Choroid plexus epithelial cell (primary cell): ENCODE measurements at places on chromosomes 3 and 15.

DNA sequence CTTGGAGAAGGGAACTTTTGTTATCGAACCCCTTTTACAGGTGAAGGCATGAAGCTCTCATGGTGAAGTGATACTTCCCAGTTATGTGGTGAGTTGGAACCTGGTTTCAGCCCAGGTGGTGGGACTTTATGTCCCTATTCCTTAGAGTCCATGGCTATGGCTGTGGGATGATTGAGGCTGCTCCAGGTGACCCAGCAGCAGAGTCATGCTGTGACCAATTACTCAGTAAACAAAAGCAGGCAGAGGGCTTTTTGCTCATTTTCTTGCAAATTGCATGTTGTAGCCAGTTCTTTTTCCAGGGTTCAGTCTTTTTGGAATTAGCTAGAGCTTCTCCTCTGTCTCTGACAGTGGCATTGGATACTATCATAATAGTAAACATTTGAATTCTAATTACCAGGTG lies 70.7 kb downstream of the CACNA2D3 start:
- DNase-seq = no peak

DNA sequence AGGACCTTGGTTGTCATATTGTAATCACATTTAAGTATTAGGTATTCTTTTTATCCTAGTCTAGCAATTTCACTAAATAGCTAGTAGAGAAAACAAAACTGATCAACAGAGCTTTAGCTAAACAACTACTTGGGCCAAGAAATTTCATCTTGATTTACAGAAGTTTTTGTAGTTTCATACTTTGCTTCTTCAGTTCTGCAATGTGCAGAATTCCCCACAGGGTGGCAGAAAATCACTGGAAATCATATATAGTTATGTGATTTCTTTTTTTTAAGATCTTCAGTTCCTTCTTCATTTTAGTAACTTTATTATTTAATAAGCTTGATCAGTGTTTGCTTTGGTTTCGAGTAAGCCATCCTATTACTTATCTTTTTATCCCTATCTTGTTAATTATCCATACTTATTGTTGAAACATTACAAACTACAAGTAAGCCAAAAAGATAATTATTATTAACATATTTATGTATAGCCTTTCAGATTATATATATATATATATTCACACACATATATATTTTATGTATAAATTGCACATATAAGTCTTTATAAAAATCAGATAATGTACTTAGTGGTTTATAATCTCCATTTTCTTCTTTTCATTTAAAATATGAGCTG lies 2.2 kb upstream of the BNIP2 start:
- peak; percentile 77 for DNase-seq

DNA sequence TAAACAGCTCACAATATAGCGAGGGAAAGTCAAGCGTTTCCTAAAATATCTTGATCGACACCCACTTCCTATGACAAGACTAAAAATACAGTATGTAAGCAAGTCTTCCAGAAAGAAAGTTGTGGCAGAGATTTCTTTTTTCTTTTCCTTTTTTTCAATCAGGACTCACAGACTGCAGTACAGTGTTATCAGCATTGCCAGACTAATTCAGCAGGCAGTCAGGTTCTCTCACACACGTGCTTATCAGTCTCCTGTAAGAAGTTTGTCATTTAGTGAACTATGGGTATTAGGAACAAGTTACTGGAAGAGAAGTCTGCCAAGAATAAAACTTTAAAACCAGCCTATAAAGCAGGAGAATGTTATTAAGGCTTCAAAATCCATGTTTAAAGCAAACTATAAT lies 32.8 kb upstream of the ZNF385D start:
- no peak for DNase-seq

GRCh38 chr3:11465744-11466616 lies 177.7 kb downstream of the VGLL4 start:
- peak; percentile 90 for DNase-seq

DNA sequence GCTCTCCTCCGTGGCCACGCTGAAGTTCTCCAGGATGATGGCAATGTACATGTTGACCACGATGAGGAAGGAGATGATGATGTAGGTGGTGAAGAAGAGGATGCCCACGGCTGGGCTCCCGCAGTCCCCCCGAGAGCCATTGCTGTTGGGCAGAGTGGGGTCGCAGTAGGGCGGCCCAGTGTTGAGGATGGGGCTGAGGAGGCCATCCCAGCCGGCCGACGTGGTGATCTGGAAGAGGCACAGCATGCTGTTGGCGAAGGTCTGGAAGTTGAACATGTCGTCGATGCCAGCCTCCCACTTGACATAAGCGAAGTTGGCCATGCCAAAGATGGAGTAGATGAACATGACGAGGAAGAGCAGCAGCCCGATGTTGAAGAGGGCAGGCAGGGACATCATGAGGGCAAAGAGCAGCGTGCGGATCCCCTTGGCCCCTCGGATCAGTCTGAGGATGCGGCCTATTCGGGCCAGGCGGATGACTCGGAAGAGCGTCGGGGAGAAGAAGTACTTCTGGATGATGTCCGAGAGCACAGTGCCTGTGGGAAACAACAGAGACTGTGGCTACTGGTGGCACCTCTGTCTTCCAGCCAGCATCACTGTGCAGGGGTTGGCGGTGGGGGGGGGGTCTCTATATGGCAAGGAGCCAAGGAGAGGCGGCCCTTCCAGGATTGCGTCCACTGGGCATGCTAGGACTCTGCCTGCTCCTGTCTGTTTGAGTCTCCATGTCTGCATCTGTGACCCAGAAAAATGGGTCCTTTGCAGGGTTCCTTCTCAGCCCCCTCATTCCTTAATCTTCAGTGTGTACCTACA lies 55.1 kb downstream of the EXOG start:
- no peak for DNase-seq

DNA sequence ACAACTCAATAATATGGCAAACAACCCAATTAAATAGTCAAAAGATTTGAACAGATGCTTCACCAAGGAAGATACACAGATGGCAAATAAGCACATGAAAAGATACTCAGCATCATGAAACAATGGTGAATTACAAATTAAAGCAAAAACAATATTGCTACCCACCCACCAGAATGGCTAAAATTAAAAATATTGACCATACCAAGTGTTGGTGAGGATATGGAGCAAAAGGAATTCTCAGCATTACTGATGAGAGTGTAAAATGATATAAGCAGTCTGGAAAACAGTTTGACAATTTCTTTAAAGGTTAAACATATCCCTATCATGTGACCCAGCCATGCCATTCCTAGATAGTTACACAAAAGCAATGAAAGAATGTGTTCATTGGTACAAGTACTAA lies 5.7 kb upstream of the PXYLP1 start:
- no peak for DNase-seq

- DNase-seq = no peak
Measured at GRCh38 chr15:76101655-76102054, 41.9 kb downstream of the TMEM266 start.

DNA sequence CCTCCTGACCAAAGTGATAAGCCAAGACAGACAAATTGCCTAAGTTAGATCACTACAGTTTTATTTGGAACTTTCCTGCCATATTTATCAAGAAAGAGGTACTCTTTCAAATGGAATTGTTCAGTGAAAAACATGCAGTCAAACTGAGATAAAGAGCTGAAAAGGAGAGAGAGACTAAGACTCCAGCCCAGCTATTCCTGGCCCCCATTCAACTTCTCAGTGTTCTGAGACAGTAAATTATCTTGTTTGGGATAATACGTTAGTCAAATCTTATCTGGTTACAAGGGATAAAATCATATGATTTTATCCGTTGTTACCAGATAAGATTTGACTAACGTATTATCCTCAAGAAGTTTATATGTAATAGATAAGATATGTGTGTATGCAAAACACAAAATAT lies 67.6 kb upstream of the CMC1 start:
- DNase-seq = peak; percentile 12

- DNase-seq = no peak
Measured at GRCh38 chr3:73291541-73291940, 230.1 kb downstream of the EBLN2 start.

GRCh38 chr3:140347151-140347550 lies 330.7 kb upstream of the TRIM42 start:
- DNase-seq = no peak

DNA sequence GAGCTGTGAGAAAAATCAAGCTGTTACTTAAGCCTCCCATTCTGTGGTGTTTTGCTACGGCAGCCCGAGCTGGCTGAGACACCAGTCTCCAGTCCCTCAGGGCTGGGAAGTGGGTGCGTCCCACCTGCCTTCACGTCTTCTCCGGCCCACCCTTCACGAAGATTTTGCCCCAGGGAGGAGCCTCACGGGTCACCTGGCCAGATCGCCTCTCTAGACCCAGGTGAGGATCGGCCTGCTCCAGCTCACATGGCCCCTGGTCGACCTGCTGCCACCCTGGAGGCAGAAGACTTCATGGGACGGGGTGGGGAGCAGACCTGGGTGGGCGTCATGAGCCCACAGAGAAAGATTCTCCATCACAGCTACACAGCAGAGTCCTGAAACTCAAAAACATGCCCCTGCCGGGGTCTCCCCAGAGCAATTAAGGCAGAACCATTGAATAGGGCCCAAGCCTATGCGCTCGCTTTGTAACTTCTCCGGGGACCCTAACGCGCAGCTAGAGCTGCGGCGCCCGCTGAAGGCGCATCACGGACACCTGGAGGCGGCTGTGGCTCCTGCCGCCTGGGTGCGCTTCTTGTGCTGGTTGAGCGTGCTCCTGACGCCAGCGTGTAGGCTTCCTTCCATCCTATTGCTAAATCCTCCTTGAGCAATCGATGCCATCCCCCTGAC lies 92.6 kb upstream of the ALDH1A3 start:
- DNase-seq = no peak

GRCh38 chr15:74400915-74401757 lies 32.6 kb downstream of the SEMA7A start:
- no peak for DNase-seq

DNA sequence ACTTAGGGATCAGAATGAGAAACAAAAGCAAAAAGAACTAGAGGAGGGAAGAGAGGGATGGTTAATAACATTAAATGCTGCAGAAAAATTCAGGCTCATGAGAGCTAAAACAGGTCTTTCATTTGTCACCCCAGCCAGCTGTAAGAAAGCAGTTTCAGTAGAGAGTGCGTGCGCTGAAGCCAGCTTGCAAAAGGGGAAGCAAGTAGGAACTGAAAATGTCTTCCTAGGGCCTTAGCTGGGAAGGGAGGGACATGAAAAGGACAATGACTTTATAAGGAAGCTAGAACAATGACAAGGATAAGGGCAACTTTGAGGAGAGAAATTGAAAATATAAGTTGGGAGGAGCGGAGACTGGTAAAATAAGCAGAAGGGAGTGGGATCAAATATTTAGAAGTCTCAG lies 3.1 kb downstream of the CIAO2A start:
- no peak for DNase-seq

GRCh38 chr3:177620073-177620472 lies 422.8 kb upstream of the TBL1XR1 start:
- DNase-seq = no peak

- no peak for DNase-seq
Measured at GRCh38 chr3:23940775-23941174, 4.3 kb upstream of the NR1D2 start.

GRCh38 chr3:37400945-37401344 lies 226.6 kb upstream of the LRRFIP2 start:
- DNase-seq = peak; percentile 13

- DNase-seq = peak; percentile 77
Measured at GRCh38 chr3:10738688-10739372, 77.2 kb upstream of the SLC6A11 start.

- DNase-seq = no peak
Measured at GRCh38 chr15:63372753-63373152, 8.9 kb downstream of the CA12 start.

GRCh38 chr3:70580021-70580420 lies 267.6 kb upstream of the MDFIC2 start:
- peak; percentile 87 for DNase-seq

- no peak for DNase-seq
Measured at GRCh38 chr15:46258056-46258455, 623.2 kb downstream of the SQOR start.

GRCh38 chr3:15768421-15769255 lies 29.1 kb downstream of the ANKRD28 start:
- peak; percentile 97 for DNase-seq

DNA sequence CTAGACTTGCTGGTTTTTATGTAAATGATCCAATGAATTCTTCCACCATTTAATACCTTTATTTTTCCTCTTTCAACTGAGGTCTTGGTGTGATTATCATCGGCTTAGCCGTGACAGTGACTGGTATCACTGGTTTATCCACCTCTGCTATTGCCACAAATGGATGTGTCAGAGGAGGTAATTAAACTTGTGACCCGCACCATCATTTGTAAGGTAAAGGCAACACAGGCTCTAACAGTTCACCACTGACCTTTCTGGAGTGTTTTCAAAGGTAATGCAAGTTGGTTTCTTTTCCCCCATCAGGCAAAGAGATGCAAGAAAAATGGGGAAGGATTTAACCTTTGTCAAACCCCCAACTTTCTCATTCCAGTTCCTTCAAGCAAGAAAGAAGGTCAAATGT lies 19.7 kb downstream of the SLC12A1 start:
- no peak for DNase-seq
